ENCODE measurements at places on chromosomes 6 and 20.

DNA sequence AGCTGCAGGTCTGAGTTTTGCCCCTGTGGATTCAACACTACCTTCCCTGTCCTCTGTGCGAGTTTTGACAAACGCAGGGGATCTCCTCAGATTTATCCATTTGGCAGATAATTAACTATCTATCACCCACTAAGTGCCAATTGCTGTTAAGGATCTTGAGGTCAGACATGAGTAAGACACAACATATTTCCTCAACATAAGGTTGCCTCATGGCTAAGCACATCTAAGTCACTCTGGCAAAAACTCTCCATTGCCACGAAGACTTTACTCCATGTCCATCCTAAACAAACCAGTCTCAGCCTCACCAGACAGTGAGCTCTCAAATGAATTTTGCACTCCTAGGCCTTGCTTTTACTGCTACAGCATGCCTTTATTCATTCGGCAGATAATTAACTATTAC lies 408.4 kb downstream of the MAFB start:
- DNase-seq, result no peak

- DNase-seq, result no peak
Observed at GRCh38 chr6:25066593-25066992, 130.8 kb upstream of the RIPOR2 start.

GRCh38 chr6:20447157-20447556 lies 45.5 kb downstream of the E2F3 start:
- no peak for DNase-seq

DNA sequence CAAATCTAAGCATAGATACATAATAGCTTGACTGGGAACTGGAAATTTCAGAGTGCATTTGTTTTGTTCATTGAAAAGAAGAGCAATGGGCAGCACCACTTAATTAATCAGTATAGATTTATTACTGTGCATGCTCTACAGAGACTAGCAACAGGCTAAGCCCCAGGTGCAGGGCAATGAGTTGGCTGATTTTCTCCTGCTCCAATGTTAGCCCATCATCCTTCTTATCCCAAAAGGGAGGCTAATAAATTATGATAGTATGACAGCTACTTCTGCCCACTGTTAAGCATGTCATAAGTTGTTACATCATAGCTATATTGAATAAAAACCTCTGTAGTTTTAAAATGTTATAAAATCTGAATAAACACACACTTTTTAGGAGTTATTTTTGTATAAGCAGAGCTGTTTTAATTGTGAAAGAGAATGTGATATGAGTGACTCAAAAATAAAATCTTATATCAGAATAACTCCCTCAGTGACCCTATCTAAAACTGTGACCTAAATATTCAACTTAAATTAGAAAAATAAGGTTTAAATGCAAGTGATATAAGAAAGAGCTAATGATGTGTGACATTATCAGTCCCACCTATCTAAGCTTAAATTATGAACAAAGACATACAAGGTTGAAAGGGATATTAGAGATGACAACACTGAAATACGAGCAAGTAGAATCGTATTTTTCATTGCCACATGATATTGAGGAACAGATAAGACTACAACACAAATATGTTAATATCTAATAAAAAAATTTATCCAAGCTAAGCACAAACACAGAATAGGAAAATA lies 967.3 kb upstream of the ADGRB3 start:
- no peak for DNase-seq

DNA sequence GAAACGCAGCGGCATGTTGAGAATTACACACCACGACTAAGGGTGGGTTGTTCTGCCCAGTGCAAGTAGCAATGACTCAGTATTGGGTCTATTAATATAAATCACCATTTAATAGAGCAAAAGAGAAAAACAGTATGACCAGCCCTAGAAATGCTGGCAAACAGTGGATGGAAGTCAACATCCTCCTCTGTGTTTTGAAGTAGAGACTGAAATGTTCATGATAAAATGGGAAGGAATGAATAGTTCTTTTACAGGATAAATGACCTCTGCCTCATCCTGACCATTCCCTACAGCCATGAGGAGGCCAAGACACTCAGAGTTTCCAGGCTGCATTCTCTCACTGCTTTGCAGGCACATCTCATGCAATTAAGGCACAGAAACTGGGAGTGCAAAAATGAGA lies 111.8 kb downstream of the PSMB1 start:
- no peak for DNase-seq

DNA sequence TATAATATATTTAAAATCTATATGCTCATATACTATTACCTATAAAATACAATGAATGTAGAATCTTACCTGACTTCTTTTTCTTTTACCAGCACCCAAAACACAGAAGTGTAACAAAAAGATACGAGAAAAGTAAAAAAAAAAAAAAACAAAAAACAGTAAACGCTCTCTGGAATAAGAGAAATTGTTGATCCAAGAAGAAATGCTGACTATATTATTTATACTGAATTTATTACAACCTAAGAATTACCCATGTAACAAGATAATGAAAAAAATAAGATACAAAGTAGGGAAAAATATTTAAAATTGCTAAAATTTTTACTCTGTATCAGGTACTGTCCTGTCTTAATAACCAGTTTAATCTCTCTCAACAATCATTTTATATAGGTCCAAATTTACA lies 787.9 kb upstream of the MAN1A1 start:
- DNase-seq, result no peak

DNA sequence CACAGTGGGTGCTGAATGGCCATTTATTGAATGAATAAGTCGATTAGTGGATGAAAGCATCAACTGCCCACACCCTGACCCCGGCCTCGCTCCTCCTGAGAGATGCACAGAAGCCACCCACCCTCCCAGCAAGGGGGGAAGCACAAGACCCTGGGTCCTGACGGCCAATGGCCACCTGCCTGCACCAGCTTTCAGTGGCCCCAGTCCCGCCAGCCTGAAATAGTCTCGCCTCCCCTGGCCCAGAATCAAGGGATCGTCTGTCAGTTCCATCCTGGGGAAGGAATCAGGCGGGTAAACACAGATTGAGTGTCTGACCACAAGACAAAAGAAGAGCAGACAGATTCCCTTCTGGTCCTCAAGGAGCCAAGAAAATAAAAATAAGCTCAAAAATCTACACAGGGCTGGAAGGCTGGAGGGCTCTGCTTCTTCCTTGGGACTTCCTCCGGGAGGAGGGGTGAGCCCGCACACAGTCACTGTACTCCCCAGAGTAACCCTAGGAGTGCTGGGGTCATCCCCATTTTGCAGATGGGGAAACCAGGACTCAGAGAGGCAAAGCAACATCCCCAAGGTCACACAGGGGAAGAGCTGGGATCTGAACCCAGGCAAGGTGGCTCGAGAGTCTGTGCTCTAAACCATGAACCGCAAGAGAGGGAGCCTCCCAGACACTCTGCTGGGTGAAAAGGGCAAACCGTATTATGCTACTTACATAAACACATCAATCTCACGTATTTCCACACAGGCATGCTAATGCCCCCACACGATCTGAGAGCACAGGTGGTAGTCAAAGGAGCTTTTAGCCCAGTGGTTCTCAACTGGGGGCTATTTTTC lies 7.8 kb downstream of the PREX1 start:
- DNase-seq, result no peak

- no peak for DNase-seq
Observed at GRCh38 chr20:34970193-34970840, 14.6 kb downstream of the MYH7B start.

- DNase-seq, result no peak
Observed at GRCh38 chr6:19356692-19357091, 480.5 kb upstream of the ID4 start.

- DNase-seq, result peak; percentile 17
Observed at GRCh38 chr6:27873021-27873940, 38.9 kb downstream of the OR2B2 start.

- DNase-seq, result no peak
Observed at GRCh38 chr6:25050356-25050755, 114.6 kb upstream of the RIPOR2 start.

GRCh38 chr20:38220587-38221118 lies 39.9 kb downstream of the KIAA1755 start:
- DNase-seq, result no peak

DNA sequence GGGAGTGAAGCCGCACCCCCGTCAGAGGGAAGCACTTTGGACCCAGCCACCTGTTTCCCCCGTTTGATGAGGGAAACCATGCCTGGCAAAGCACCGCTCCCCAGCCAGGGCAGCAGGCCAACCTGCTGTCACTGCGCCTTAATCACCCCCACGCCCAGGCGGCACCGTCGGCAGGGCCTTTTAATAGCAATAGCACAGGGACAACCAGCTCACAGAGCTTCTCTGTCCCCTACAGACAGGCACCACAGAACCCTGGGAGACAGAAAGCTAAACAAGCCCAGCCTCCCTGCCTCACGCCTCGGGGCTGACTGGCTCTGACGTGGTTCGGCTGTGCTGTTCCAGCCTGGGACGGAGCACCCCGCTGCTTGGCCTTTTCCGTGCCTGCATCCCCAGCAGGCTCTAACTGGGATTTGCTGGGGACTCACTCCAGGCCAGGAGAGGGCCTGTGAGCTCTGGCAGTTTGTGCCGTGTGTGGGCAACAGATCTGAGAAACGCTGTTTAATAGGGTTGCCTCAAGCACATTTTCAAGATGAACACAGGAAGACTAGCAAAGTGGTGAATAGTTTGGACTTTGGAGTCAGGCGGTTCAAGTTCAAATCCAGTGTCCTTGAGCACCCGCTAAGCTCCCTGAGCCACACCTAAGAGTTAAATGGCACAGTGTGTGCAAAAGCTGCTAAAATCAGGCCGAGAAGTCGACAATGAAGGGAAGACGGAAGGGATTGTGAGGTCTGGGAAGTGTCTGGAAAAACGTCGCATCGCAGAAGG lies 223.8 kb downstream of the NRN1 start:
- no peak for DNase-seq

DNA sequence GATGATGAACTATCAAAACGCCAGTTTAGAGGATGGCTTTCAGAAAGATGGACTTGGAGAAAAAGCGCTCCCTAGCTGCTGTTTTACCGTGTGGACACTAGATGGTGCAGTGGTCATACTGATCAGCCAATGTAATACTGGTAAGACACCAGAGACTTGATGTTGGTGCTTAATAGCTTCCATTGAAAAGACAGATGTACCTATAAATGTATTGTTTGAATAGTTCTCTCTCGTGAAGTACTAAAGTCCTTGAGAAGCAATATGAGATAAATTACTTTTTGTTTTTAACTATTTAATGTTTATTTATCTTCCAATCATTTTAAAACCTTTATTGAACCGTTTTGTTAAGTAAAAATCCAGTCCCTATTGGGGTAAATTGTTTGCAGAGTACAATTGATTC lies 63.9 kb upstream of the FUCA2 start:
- DNase-seq, result peak; percentile 61

DNA sequence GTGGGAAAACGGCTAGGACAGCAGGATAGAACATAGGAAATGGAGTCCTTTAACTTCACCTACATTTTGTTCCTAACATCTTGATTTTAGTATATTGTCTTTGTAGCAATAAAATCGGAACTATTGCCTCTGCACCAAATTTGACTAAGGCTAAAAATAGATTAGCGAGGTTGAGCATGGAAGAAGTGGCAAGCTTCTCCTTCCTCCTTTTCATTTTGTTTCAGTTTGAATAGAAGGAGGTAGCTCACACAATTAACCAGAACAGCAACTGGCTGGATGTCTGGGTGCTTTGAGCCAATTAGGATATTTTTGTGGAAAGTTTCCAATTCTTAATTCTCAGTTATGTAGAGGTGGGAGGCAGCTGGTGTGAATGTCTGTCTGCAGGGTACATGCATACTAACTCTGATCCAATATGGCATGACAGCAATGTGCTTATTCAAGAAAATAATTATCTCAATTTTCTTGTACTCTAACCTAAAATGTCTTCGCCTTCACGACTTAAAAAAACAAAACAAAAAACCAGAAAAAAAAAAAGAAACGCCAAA lies 3.1 kb upstream of the HECA start:
- no peak for DNase-seq

DNA sequence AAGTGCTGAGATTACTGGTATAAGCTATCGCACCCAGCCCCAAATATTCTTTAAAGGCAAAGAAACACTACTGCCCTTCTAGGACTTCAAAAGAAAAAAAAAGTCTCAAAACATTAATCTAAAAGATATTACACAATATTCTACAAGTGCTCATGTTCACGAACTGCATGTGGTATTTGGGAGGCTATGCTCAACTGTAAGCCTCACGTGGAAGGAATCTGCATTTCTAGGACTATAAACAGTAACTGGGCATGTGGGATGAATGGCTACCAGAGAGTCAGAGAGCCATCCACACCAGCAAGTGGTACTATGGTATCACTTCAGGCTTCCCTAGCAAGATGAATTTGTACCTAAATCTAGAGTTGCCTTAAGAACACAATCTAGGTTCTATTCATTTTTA lies 50.0 kb downstream of the FKBP5 start:
- no peak for DNase-seq

GRCh38 chr6:160000280-160000704 lies 31.4 kb downstream of the IGF2R start:
- no peak for DNase-seq
